Lower leg skin (tissue), 4 donors: ENCODE measurements at places on chromosomes 3 and 15. TPM values are rescaled to one million over a fixed set of nuclear protein-coding genes. Genes with fewer than 3 reads are reported as not detected.

Gene ARGFX
- total RNA-seq: not detected

Gene FOXL2
- total RNA-seq: not detected

Gene ADAMTS7
- 0.61 TPM for total RNA-seq

Gene TJP1
- total RNA-seq: 59.1 TPM

Gene ARIH1
- 104 TPM for total RNA-seq

Gene RNF7
- 75.6 TPM for total RNA-seq

Gene SLC24A5
- 3.4 TPM for total RNA-seq

Gene B3GALNT1
- total RNA-seq: 11.8 TPM

Gene ALG1L2
- total RNA-seq: not detected

DNA sequence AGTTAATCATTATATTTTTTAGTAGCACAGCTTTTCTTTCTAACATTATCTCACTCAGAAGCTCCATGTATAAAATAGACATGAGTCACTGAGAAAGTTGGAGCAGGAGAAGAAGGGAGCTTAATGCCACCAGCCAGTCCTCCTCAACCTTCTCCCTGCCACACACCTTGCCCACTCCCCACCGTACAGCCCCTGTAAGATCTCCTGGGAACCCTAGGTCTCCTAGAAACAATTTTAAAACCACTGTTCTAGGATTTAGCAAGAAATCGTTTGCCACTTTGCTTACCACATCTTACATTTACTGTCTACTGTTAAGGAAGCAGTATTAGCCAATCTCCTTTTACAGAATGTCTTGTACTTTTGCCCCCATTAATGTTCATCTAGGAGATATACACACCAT is 170.1 kb upstream of the SNTN start:
- no peak for DNase-seq

GRCh38 chr3:15310491-15311370 is 21.7 kb downstream of the SH3BP5 start:
- DNase-seq: peak; percentile 77

- DNase-seq: no peak
These were observed 230.0 kb upstream of the CTNNB1 start for GRCh38 chr3:40969341-40969740.

DNA sequence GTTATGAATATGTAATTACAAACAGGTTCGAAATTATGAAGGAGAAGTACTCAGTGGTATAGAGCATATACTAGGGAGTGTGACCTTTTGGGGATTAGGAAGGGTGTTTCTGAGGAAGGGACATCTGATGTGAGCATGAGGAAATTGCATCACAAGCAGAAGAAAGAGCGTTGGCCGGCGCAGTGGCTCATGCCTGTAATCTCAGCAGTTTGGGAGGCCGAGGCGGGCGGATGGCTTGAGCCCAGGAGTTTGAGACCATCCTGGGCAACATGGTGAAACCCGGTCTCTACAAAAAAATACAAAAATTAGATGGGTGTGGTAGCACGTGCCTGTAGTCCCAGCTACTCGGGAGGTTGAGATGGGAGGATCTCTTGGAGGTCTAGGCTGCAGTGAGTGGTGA is 6.9 kb downstream of the CMTM7 start:
- no peak for DNase-seq

DNA sequence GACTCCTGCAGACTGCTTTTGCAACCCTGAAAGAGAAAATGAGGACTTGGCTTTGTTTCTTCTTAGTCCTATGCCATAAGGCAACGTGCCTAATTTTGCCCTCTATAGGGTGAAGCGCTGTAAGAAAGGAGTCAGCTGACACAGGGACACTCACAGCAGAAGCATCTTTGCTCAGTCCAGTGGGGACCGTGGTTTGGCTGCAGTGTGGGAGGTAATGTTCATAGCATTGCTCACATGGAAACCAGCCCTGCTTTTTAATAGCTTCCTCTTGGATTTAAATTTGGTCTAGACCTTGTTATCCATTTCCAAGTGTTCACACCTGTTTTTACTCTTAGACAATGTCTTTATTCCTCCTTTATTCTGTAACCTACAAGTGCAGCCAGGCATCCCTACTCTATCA is 1032.1 kb downstream of the NTRK3 start:
- no peak for DNase-seq

GRCh38 chr3:106458952-106459351 is 590.1 kb upstream of the CBLB start:
- no peak for DNase-seq

GRCh38 chr3:190010486-190010885 is 110.2 kb downstream of the P3H2 start:
- no peak for DNase-seq

- peak; percentile 94 for DNase-seq
These were observed 33.1 kb downstream of the GRK7 start for GRCh38 chr3:141796081-141796888.

DNA sequence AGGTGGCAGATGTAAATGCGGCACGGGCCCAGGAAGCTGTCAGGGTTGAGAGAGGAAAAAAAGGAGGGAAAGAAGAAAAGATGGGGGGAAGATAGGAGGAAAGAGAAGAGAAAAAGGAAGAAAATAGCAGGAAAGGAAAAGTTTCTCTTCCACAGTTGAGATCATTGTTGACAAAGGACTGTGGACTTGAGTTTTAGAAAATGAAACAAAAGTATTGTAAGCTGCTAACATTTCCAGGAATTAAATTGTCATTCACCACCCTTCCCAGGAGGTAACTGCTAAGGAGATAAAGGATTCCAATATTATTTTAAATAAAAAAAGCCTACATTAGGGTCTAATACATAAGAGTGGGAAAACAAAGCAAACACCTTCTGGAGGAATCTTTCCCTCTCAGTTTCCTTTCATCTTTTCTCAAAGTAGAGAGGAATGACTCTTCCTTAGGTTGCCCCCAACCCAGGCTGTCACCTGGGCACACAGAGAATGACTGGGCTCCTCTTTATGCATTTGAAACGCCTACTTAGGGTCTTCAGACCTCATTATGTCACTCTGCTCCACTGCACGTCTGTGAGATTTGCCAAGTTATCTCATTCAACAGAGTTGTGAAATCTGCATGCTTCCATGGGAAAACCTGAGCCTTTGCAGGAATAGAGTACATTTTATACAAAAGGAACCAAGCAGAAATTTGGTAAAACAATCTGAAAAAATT is 194.0 kb downstream of the TNIK start:
- DNase-seq: no peak

- no peak for DNase-seq
These were observed 419.9 kb upstream of the RARB start for GRCh38 chr3:25007974-25008658.

DNA sequence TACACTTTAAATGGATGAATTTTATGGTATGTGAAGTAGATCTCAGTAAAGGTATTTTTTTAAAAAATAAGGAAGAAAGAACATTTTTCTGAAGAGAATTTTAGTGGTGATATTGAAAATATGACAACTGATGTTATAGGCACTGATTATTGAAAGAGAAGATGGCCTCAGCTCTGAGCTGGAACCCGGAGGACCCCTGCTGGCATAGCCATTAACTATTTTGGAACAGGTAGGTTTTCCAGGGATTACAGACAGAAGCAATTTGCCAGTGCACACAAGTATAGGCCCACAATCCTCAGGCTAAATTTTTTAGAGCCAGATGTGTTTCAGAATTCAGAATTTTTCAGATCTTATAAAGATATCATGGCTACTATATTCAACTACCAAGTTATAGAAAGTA is 315.9 kb upstream of the GPR149 start:
- no peak for DNase-seq

GRCh38 chr15:51335538-51336410 is 2.6 kb downstream of the CYP19A1 start:
- DNase-seq: no peak

- DNase-seq: no peak
These were observed 165.3 kb downstream of the FMN1 start for GRCh38 chr15:33029109-33029652.

- DNase-seq: no peak
These were observed 10.8 kb downstream of the MESD start for GRCh38 chr15:80978685-80979329.

GRCh38 chr15:78103406-78104118 is 11.2 kb downstream of the SH2D7 start:
- no peak for DNase-seq

DNA sequence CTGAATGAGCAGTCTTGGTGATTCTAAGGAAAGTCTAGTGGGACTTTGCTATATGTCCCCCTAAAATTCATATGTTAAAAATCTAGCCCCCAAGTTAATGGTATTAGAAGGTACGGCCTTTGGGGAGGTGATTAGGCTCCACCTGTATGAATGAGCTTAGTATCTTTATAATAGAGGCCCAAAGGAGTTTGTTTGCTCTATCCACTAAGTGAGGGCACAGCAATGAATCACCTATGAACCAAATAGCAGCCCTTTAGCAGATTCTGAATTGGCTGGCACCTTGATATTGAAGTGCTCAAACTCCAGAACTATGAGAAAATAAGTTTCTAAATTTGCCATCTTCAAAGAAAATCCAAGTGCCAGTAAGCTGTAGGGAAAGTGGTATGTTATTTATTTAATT is 187.9 kb downstream of the SUCNR1 start:
- DNase-seq: no peak
